ENCODE measurements at places on chromosomes 2 and 18.

GRCh38 chr2:136342138-136342537 lies 224.2 kb upstream of the CXCR4 start:
- no peak for DNase-seq

DNA sequence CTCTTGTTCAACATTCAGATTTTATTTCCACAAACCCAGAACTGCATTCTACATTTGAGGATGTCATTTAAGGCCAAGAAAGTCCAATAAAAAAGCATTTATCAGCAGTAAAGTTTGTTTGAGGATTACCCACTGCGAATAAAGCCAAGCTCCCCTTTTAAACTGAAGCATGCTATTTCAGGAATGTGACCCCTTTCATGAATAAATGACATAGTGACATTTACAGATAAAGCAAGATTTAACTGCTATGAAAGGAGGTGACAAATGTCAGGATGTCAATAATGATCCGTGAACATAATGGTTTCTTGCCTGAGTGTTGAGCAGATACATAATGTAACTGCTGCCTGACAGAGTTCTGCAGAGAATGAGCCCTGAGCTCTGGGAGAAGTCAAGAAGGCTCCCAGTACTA lies 146.3 kb downstream of the TDRD15 start:
- DNase-seq = no peak

DNA sequence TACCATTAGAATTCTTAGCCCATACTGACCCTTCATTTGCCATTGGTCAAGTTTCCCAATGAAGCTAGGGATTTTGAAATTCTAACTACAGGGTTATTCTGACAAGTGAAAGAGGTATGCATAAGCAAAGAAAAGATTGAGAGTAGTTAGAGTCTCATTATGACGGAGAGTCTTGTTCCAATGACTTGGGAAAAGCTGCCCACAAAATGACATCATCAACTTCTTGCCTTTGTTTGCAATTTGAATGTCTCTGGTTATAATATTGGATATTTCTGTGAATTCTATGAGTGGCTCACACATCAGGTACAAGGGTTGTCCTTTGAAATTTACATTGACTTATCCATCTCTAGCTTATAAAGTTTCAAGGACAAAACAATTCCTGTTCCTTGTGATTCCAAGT lies 772.2 kb downstream of the TRIB2 start:
- no peak for DNase-seq

GRCh38 chr2:20100711-20101110 lies 49.3 kb upstream of the LAPTM4A start:
- DNase-seq = no peak

- DNase-seq = no peak
Measured at GRCh38 chr2:88857274-88857741, 165.8 kb downstream of the RPIA start.

DNA sequence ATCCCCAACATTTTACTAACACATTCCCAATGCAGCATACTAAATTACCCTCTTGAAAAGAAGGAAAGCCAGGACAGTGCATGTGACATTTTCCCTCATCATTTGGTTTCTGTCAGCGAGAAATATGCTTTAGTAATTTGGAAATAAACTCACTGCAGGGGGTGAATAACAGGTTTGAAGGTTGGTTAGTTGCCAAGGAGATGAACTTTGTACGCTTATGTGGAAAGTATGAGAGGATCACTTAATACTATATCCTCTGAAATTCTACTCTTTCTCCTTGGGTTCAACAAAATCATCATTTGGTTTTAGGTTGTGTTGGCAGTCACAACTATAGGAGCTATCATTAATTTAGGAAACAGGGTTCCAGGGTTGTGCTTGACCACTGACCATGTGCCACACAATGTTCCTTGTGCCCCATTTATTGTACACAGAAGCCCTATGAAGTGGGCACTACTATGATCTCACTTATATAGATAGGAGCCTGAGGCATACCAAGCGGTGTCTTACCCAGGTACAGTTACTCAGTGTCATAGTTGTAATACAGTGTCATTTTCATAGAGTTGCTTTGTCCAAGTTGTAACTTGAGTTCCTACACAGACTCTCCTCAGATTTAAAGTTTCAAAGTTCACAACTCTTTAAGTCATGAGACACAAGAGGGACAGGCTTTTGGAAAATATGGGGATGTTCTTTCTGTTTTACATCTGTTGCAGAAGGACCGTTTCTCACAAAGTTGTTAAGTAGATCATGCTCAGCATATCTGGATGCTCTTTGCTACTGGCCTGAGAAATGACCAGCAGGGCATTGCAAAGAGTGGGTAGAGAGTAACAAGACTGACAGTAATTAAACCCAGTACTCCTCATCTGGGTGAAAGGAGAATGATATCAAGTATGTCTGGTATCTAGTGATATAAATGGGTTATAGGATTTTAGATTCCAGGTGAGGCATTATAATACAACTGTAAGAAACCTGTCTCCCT lies 91.8 kb downstream of the MAP4K4 start:
- DNase-seq = no peak

GRCh38 chr2:196143730-196144131 lies 27.6 kb downstream of the STK17B start:
- no peak for DNase-seq

DNA sequence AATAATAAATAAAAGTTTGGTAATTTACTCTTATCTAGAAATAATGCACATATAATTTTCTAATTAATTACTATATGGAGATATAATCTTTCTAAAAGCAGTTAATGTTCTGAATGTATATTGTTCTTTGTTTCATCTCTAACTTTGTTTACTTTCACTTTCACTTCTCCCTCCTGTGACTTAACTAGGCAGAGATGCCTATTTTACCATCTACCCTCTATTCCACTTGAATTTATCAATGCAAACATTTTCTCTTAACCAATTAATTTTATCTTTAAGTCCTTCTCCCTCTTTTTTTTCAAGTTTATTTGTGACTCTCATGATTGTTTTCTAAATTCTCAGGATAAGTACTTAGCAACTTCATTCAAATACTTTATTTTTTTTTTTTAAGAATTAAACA lies 55.1 kb upstream of the IL1RL1 start:
- no peak for DNase-seq

- DNase-seq = no peak
Measured at GRCh38 chr2:109209941-109210340, 80.9 kb downstream of the SH3RF3 start.

GRCh38 chr2:48009256-48009655 lies 103.0 kb upstream of the FBXO11 start:
- DNase-seq = no peak

DNA sequence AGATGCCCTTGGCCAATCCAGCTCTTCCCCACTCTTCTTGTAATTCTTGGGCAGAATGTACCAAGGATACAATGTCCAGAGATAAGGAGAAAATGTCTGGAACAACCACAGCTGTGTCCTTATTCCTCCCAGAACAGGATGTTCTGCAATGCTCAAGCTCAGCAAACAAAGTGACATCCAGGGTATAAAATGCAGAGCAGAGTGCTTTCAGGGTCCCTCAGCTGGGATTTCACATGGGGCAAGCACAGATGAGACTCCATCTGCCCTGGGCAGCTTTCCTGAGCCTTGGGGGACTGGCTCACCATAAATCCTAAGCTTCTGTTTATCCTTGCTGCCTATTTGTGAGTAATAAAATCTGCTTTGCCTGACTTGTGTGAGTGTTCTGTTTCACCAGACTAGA lies 127.4 kb downstream of the VAPA start:
- no peak for DNase-seq

DNA sequence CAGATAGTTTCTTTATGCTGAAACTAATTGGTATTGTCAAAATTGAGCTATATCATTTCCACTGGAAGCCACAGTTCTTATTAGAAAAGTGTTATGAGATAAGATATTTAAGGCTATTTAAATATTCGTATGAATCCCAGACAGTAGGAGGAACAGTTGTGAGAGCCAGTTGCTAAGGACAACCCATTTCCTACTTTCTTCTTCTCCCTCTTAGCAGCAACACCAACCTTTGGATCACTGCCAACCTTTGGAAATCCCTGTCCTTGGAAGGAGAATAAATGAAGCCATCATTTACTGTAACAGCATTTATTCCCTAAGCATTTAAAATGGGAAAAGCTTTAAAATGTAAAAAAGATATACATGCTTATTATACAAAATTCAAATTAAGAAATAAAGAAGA lies 85.8 kb downstream of the PLCL1 start:
- no peak for DNase-seq

Measured in T-helper 9 cell (primary cell).